ENCODE measurements at places on chromosomes 2 and 18. TPM values are rescaled to one million over a fixed set of nuclear protein-coding genes. Genes with fewer than 3 reads are reported as not detected.

- no peak for DNase-seq
Observed at GRCh38 chr2:240730501-240731177, 39.0 kb downstream of the AQP12A start.

GRCh38 chr2:96953611-96953978, 32.8 kb downstream of the FAM178B start:
- DNase-seq: no peak

DNA sequence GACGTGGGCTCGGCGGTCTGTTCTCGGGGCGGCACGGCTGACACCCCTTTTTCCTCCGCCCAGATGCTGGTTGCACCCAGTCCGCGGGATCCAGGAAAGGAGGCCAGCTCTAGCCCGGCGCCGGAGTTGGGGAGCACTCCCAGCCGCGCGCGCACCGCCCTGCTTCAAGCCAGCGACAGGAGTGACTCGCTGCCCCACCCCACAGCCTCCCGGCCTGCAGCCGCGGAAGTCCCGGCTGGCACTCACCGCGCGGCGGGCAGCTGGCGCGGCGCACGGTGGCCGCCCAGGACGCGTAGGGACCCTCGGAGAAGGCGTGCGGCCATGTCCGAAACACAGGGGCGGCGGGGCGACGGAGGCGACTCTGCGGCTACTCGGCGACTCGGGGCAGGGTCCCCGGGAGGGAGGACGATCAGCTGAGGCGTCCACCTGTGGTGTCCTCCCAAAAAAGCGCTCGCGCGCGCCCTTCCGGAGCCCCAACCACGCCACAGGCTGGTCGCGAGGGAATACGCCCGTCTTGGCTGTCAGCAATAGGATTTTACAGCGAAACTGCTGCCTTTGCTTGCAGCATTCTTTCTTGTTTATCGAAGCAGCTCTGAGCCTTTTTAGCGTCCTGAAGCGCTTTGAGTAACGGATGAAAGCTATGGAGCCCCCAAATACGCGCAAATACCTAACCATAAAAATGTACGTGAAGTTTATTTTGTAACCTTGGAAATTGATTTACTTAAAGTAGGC, at the start of gene ACADL:
ACADL (minus strand) TSS at position 507 of the 732 bp plus-strand sequence; CDS start at position 323, 184 bp downstream.
- peak; percentile 94 for DNase-seq

GRCh38 chr18:38353149-38353548, 787.6 kb upstream of the CELF4 start:
- no peak for DNase-seq

GRCh38 chr2:104658144-104658835, 195.6 kb upstream of the POU3F3 start:
- DNase-seq: peak; percentile 70

DNA sequence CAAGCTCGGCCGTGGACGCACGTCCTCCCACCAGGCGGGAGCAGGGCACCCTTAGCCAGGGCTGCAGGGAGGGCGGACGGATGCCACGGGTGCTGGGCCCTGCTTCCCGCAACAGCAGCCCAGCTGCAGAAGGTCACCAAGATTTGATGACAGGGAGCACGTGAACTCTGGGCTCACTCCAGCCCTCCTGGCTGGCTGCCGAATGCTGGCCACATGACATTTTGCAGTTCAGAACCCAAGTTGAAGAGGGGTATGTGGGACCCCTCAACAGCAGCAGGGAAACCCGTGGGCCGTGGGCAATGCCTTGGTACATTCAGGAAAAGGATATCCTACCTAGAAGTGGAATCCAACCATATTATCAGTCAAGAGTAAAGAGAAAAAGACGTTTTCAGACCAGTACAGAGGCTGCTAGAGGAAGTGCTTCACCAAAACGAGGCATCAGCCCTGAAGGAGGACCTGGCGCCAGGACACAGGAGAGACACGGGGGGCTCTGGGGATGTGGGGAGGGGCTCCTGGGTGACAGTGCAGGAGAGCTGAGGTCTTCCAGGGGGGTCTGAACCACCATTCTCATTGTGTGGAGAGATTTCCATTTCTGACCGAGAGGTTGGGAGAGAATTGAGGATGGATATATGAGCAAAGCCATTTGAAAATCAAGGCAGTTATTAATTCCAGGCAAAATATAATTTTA, 107.4 kb upstream of the CTDP1 start:
- peak; percentile 15 for DNase-seq

The RFTN2 gene
- 2.3 TPM for total RNA-seq

The TEX44 gene
- not detected for total RNA-seq

The ATL2 gene
- 150 TPM for total RNA-seq

Data from upper lobe of left lung (tissue), 6 donors.